ENCODE measurements at places on chromosomes 1 and 21. TPM values are rescaled to one million over a fixed set of nuclear protein-coding genes. Genes with fewer than 3 reads are reported as not detected.

DNA sequence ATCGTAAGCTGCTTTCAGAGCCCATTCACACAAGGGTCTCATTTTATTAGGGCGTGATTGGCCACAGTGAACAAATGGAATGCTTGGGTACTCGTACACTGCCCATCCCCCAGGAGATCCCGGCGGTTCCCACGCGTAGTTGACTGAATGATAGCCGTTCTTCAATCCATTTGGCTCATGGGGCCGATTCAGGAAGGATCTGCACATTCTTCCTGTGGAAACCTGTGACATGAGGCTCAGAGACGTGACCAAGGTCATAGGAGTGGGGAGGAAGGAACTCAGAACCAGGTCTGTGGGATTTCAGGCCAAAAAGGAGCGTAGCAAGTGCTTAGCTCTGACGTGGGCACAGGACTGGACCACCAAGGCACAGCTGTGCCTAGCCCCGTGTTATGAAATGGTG, 11.7 kb downstream of the ABCG1 start:
- peak; percentile 80 for DNase-seq

GRCh38 chr21:31351438-31351837, 7.4 kb upstream of the TIAM1 start:
- peak; percentile 43 for DNase-seq

GRCh38 chr1:55200667-55201066, 14.5 kb downstream of the USP24 start:
- no peak for DNase-seq

DNA sequence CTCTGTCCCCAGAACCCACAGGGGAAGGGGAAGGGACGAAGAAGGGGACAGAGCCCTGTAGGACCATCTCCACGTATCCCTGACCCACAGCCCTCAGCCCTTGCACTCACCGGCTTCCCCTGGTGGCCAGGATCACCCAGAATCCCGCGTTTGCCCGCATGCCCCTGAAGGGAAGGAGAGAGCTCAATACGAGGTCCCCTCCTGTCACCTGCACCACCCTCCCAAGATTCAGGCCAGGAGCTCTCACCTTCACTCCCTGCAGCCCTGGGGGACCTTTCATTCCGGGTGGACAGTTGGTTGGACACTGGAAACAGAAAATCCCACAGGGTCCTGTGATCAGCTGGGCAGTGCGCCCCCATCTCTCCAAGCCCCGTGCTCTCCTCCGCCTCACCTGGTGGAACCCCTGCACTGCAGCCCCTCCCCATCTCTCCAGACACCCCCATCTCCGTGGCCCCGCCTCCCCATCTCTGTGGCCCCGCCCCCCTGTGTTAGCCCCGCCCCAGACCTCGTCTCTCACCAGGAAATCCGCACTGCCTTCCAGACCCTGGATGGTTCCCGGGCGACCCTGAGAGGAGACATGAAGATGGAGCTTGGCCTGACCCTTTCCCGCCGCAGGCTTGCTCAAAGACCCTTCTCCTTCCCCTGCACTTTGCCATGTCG, 6.0 kb downstream of the COL9A2 start:
- no peak for DNase-seq

DNA sequence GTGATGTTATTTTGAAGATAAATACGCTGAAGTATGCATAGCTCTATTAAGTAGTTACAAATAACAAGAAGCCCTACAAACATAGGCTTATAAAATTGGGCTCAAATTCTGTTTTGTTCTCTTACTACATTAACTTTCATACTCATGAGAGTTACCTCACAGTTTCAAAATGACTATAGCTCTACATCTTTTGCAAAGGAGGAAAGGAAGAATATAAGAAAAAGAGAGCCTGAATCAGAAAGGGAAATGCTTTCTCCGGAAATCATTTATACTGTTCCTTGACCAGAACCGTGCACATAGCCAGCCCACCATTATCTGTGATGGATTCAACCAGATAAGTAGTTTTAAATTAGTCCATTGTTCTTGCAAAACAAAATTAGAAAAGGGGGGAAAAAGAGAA, 1252.1 kb downstream of the NCAM2 start:
- DNase-seq: no peak

GRCh38 chr1:40067023-40067422, 26.5 kb downstream of the CAP1 start:
- DNase-seq: peak; percentile 10

DNA sequence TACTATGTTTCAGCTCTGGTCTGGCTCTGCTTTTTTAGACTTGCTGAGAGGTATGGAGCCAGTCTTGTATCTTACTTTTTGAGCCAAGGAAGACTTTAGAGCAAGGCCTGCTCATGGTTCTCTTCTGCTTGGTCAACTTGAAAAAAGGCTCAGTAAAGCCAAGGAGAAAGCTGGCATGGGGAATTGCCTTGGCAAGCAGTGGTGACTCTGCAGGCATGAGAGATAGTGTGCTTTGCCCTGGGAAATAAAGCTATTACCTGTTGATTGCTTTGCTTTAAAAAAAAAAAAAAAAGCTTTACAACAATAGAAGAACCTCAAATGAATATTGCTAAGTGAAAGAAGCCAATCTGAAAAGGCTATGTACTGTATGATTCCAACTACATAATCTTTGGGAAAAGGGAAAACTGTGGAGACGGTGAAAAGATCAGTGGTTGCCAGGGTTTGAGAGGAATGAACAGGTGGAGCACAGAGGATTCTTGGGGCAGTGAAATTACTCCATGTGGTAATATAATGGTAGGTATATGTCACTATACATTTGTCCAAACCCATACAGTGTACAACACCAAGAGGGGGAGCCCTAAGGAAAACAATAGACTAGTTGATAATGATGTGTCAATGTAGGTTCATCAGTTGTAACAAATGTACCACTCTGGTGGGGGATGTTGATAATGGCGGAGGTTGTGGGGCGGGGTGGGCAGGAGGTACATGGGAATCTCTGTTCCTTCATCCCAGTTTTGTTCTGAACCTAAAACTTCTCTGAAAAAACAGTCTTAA, 87.6 kb downstream of the HMCN1 start:
- DNase-seq: no peak

HSF2BP gene
- 0.44 TPM for total RNA-seq

TRMT13 gene
- 5.9 TPM for total RNA-seq

CLIC6 gene
- not detected for total RNA-seq

C1orf35 gene
- 8.1 TPM for total RNA-seq
